ENCODE measurements at places on chromosomes 5 and 9.
A peak's percentile ranks its signal among the peaks of the same experiment; 100 is the strongest.

DNA sequence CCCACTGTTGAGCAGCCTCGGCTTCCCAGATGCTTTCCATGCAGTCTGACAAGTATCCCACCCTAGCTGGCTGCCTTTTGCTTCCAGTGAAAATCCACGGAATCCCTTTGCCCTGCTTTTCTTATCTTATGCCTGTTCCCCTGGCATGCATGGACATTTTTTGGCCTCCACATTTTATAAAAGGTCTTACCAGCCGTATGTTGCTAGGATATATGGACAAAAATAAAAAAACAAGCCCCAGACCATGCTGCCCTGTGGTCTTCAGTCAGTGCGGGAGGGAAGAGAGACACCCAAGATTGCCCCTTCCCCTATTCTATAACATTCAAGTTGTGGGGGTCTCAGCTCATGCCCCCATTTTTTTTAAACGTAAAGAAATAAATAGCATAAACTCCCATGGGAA is 129.6 kb downstream of the COL23A1 start:
- DNase-seq = no peak

DNA sequence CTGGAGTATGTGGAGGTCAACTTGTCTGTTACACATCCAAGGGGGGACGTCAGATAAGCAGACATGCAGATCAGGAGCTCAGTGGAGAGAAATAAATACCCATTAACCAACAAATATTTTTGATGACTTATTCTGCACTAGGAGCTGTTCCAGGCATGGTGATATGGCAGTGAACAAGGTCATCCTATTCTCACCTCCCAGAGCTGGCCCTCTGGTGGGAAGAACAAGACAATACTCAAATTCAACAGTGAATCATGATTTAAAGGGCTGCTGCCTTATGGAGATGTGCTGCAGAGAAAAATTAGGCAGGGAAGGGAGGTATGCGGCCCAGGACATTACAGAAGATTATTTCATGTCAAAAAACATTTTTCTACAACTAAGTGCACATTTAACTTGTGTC is 36.5 kb downstream of the SYK start:
- DNase-seq = no peak

DNA sequence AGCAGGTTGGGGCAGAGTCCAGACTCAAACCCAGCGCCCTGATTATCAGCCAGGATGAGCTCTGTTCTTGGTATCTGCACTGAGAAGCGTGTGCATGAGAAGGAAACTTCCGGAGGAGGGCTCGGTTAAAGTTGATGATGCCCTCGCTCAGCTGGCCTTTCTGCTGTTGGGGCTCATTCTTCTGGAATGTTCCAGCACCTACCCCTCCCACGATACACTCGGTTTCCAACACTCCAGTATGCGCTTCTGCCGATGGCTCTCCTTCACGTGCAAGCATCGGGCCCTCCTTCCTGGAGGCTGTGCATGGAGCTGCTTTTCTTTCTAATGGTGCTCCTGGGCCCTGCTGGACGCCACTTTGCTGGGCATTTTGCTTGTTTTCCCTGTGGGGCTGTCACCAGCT is 134.0 kb downstream of the RXRA start:
- DNase-seq = no peak

GRCh38 chr9:119289740-119290433 is 79.3 kb downstream of the BRINP1 start:
- peak; percentile 46 for DNase-seq

GRCh38 chr9:131407717-131408195 is 13.9 kb downstream of the PRRC2B start:
- DNase-seq = no peak

- no peak for DNase-seq
Observed at GRCh38 chr5:132530946-132531345, 12.4 kb downstream of the IL5 start.
